ENCODE measurements at places on chromosomes 7 and 10.

DNA sequence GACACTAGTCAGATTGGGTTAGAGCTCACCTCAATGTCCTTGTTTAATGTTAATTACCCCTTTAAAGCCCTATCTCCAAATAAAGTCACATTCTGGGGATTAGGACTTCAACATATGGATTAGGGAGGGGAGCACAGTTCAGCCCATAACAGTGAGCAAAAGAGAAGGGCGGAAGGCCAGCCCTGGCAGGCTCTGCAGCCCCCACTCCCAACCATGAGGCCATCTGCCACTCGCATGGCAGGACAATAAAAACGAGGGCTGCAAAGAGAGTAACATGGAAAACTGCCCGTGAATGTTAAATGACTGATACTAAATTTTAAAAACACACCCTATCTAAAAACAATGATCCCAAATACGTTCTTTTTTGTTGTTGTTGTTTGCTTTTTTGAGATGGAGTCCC, 38.7 kb downstream of the RGS10 start:
- DNase-seq = no peak

GRCh38 chr7:126589068-126589684, 663.6 kb downstream of the GRM8 start:
- no peak for DNase-seq

GRCh38 chr10:102831322-102832071, 5.7 kb downstream of the CYP17A1 start:
- no peak for DNase-seq

DNA sequence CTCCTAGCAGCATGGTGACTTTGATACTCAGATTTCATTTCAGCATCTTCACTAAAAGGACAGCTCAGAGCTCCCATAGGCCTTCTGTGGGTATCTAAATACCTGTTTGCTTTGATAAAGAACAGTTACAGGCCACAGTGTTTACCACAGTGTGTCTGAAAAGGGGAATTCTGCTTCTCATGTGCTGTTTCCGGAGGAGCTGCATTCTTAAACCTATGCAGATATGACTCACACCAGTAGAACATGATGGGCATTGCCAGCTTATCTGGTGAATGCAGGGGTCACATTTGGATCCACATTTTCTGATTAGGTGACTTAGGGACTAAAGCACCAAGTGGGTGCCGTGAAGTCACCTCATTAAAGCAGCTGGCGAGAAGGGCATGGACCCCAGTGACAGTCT, 52.6 kb downstream of the TRRAP start:
- no peak for DNase-seq

GRCh38 chr7:69868921-69869320, 270.6 kb downstream of the AUTS2 start:
- DNase-seq = no peak

DNA sequence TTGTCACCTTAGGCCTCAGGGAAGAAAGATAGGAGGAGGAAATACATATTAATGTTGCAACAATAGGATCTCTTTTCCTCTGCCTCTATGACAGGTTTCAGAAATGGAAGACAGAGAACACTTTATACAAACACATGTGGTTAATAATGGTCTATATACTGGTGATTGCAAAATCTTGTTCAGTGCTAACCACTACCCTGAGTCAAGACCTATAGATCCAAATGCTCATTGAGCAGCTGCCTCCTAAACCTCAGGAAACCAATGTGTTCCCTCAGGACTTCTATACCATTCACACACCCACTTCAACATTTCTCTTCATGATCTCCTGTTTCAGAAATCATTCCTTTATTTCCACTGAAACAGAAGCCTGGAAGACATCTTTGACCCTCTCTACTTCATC, 32.5 kb upstream of the VWDE start:
- DNase-seq = no peak

DNA sequence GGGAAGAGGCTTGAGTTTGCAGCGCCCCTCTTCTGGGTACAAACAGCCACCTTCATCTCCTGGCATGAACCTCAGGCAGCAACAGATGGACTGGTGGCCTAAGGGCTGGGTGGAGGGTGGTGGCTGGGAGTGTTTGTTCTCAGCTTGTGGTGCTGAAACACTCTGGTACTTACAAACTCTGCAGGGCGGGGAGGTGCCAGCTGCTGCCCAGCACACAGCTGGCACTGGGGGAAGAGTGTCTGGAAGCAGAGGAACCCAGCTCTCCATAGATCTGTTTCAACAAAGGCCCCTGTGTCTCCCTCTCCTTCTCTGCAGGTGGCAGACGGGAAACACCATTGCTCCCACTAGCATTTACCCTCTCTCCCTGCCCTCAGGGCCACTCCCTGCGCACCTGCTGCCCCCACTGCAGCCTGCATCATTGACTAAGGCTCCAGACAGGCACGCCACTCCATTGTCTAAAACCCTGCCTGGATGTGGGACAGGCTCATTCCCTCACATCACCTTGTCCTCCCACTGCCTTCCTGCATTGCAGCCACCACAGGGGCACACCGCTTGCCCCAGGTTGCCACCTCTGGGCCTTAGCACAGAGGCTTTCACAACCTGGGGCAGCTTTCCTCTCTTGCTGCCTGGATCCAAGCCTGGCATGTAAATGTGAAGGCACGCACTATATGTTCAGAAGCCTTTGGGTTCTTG, 6.5 kb downstream of the ARHGAP22 start:
- no peak for DNase-seq

- no peak for DNase-seq
Measured at GRCh38 chr10:60082341-60082740, 176.0 kb upstream of the CCDC6 start.

DNA sequence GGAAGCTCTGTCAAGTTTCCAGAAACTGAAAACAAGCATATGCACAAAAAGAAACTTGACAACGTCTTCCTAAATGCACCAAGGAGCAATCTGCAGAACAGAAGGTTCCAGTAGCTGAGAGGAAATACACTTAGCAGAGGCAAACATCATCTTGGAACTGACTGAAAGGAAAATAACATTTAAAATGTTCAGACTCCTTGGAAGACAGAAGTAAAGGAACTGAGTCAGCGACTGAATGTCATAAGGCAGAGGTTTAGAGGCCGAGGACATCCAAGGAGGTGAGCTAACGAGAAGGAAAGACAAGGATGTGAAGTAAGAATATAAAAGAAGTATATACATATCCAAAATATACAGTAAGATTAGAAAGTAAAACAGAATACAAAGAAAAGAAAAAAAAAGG, 24.1 kb downstream of the SEMA3D start:
- no peak for DNase-seq

DNA sequence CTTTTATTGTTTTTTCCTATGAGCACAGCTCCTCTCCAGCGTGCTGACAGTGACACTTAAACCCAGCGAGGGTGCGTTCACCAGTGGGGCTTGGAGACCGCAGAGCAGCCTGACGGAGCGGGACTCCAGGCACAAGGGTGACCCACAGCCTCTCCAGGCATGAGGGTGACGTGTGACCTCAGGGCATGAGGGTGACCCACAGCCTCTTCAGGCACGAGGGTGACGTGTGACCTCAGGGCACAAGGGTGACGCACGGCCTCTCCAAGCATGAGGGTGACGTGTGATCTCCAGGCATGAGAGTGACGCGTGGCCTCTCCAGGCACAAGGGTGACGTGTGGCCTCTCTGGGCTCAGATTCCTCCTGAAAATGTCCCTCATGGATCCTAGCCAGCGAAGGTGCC, 164.3 kb upstream of the TCERG1L start:
- no peak for DNase-seq

DNA sequence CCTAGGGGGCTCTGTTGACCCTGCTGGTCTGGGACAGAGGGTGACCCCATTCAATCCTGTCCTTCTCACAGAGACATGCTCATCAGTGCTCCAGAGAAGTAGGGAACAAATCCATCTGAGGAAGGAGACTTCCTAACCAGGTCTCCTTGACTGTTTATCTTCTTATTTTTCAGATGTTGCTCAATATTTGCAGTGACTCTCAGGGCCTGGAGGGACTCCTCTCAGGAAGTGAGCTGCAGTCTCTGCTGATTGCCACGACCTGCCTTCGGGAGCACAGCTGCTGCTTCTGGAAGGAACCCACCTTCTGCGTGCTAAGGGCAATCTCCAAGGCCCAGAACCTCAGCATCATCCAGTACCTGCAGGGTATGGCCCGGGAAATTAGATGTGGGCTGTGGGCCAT, 41.0 kb downstream of the WDFY4 start:
- no peak for DNase-seq

- no peak for DNase-seq
Measured at GRCh38 chr7:106588422-106589197, 72.3 kb downstream of the CCDC71L start.

DNA sequence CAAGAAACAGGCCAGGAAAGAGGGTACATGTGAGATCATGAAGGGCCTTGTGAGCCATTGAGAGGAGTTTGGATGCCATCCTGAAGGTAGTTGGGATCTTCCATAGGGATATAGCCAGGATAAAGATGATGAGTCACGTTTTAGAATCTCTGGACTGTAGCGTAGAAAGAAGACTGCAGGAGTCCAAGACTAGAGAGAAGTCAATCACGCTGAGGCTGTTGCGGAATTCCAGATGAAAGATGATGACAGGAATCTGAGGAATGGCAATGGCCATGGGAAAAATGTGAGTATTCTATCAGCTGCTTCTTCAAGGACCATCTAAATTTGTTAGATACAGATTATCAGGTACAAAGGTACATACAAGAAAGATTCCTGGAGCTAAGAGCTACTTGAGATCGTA, 711.3 kb downstream of the GRM8 start:
- DNase-seq = no peak

DNA sequence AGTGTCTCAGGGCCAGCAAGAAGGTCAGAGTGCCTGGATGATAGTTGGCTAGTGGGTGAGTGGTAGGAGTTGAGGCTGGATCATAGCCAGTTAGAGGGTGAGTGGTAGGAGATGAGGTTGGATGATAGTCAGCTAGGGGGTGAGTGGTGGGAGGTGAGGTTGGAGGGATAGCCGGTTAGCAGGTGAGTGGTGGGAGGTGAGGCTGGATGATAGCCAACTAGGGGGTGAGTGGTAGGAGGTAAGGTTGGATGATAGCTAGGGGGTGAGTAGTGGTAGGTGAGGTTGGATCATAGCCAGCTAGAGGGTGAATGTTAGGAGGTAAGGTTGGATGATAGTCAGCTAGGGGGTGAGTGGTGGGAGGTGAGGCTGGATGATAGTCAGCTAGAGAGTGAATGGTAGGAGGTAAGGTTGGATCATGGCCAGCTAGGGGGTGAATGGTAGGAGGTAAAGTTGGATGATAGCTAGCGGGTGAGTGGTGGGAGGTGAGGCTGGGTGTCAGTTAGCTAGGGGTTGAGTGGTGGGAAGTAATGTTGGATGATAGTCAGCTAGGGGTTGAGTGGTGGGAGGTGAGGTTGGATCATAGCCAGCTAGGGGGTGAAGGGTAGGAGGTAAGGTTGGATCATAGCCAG, 226.6 kb downstream of the SDK1 start:
- DNase-seq = no peak

- no peak for DNase-seq
Measured at GRCh38 chr7:39504963-39505362, 61.2 kb upstream of the YAE1 start.

DNA sequence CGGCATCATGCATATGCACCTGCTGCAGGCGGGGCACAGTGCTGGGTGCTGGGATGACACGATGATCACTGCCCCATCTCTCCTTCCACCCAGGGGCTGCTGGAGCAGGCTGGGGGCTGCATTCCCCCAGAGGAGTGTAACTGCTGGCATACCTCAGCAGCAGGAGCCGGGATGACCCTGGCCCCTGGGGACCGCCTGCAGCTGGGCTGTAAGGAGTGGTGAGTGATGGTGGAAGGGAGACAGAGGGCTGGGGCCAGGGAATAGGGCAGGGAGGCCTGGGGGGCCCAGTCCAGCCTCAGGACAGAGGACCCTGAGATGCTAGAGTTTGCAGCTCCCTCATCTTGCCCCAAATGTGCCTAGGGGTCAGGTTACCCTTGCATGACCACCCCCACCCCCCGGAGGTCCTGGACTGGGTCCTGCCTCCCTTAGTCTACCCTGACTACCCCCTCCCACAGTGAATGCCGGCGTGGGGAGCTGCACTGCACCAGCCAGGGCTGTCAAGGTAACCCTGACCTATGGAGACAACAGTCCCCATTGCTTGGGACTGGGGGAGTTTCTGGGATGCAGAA, 14.5 kb upstream of the ZNF862 start:
- no peak for DNase-seq

GRCh38 chr10:98262571-98262970, 5.4 kb downstream of the LOXL4 start:
- DNase-seq = no peak

DNA sequence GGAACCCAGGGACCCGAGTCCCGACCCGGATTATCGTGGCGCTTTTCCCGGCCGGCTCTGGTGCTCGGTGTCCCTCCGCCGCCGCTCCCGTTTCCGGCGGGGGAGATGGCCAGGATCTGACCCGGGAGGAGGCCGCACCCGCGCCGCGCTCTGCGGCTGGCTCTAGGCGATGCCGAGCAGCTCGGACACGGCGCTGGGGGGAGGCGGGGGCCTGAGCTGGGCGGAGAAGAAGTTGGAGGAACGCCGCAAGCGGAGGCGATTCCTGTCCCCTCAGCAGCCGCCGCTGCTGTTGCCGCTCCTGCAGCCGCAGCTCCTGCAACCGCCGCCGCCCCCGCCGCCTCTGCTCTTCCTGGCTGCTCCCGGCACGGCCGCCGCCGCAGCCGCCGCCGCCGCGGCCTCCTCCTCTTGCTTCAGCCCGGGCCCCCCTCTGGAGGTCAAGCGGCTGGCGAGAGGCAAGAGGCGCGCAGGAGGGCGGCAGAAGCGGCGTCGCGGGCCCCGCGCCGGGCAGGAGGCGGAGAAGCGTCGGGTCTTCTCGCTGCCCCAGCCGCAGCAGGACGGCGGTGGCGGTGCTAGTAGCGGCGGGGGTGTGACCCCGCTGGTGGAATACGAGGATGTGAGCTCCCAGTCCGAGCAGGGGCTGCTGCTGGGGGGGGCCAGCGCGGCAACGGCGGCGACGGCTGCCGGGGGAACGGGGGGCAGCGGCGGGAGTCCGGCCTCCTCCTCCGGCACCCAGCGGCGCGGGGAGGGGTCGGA, 593 bp downstream of the CDK13 start:
- no peak for DNase-seq

DNA sequence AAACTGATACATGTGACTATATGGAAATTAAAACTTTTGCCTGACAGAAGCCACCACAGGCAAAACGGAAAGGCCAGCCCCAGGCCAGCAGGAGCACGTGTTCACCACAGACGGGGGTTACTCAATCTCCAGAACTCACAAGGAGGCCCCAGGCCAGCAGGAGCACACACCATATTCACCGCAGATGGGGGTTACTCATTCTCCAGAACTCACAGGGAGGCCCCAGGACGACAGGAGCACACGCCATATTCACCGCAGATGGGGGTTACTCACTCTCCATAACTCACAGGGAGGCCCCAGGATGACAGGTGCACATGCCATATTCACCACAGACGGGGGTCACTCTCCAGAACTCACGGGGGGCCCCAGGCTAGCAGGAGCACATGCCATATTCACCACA, 61.5 kb downstream of the NKX6-2 start:
- DNase-seq = no peak

- no peak for DNase-seq
Measured at GRCh38 chr7:87510411-87510875, 35.0 kb upstream of the ABCB4 start.
